ENCODE measurements at places on chromosomes 2 and 18.

DNA sequence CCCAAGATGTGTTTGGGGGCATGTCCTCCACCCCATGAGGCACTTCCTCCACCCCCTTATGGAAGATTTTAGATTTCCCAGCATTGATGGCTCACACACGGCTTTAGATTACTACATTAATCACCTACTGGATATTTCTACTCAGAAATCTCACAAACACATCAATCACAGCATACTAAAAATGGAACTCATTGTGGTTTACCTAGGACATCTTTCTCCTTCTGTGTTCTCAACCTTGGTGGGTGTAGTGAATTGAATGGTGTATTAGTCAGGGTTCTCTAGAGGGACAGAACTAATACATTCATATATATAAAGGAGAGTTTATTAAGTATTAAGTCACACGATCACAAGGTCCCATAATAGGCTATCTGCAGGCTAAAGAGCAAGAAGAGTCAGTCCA is 82.1 kb upstream of the CYRIA start:
- H3K27ac ChIP-seq: no peak overlapping the region
- H3K4me3 ChIP-seq: no peak overlapping the region
- DNase-seq: no peak
- H3K27me3 ChIP-seq: no peaks in the 10 kb centered on the region
- no peaks in the 10 kb centered on the region for H3K4me1 ChIP-seq

- H3K27me3 ChIP-seq: no peaks in the 10 kb centered on the region
- H3K27ac ChIP-seq: no peak overlapping the region
- no peak for DNase-seq
- H3K36me3 ChIP-seq: no peaks in the 10 kb centered on the region
Observed at GRCh38 chr2:223513771-223514455, 88.2 kb downstream of the SCG2 start.

- peaks cover 5% of the 10 kb centered on the region for H3K4me1 ChIP-seq
- H3K36me3 ChIP-seq: no peaks in the 10 kb centered on the region
- H3K27me3 ChIP-seq: no peaks in the 10 kb centered on the region
- H3K4me3 ChIP-seq: peak overlapping the region; percentile 48
- peak overlapping the region; percentile 95 for H3K27ac ChIP-seq
- DNase-seq: peak; percentile 85
Observed at GRCh38 chr2:231666171-231667095, 41.9 kb upstream of the PTMA start.

DNA sequence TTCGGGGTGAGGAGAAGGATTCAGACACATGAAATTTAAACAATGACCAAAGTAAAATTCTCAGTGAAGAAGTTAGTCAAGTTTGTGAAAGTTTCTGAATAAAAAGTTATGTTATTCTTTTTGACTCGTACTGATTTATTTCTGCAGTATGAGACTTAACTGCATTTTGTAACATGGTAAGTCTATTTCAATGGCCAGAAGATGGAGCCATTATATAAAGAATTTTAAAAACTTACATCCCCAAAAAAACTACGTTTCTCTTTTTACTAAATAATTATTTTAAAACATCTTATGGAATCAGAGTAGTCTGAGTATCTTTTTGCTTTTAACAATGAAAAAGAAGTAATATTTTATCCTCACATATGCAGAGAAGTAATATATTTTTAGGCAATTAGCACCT is 51.4 kb upstream of the SCN1A start:
- no peaks in the 10 kb centered on the region for H3K4me1 ChIP-seq
- H3K27ac ChIP-seq: no peak overlapping the region
- no peak overlapping the region for H3K4me3 ChIP-seq
- DNase-seq: no peak

All from ovary (tissue), 10 donors.